NCI-H1694 treated with DMSO at 0.1 percent for 48 hours (cell line): ENCODE measurements at places on chromosomes 7 and 10.

DNA sequence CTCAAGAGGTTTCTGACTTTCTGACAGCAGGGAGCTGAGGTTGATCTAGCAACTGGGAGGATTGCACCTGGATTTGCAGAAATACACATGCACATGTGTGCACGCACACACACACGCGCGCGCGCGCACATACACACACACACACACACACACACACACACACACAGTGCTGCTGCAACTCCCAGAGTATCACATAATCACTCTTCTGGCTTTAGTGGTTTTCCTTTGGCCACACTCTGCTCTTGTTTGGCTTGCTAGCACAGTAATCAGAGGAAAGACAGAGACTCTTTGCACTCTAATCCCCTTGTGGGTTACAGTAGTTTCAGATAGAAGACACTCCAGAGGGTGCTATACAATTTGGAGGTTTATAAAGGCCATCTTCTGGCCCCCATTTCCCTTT, 705.0 kb downstream of the AUTS2 start:
- DNase-seq = no peak

GRCh38 chr7:23767514-23767913, 57.5 kb downstream of the STK31 start:
- no peak for DNase-seq

DNA sequence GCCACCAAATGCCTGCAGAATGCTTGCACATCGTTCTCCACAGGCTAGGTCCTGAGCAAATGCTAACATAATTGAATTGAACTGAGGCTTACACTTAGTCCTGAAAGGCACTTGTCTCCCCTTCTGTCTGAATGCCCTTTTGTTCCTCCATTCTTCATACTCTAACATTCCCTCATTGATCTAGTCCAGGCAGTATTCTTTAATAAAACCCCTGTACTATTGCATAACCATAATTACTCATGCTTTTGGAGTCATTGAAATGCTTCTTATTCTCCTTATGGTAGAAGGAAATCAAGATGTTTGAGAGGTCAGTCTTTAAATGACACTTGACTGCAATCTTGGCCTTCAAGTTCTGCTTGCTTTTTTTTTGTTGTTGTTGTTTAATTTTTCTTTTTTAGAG, 7.1 kb downstream of the PI4K2A start:
- DNase-seq = no peak

GRCh38 chr7:122448893-122449589, 144.5 kb upstream of the FEZF1 start:
- no peak for DNase-seq

GRCh38 chr7:78395298-78396036, 596.9 kb downstream of the PHTF2 start:
- DNase-seq = no peak

DNA sequence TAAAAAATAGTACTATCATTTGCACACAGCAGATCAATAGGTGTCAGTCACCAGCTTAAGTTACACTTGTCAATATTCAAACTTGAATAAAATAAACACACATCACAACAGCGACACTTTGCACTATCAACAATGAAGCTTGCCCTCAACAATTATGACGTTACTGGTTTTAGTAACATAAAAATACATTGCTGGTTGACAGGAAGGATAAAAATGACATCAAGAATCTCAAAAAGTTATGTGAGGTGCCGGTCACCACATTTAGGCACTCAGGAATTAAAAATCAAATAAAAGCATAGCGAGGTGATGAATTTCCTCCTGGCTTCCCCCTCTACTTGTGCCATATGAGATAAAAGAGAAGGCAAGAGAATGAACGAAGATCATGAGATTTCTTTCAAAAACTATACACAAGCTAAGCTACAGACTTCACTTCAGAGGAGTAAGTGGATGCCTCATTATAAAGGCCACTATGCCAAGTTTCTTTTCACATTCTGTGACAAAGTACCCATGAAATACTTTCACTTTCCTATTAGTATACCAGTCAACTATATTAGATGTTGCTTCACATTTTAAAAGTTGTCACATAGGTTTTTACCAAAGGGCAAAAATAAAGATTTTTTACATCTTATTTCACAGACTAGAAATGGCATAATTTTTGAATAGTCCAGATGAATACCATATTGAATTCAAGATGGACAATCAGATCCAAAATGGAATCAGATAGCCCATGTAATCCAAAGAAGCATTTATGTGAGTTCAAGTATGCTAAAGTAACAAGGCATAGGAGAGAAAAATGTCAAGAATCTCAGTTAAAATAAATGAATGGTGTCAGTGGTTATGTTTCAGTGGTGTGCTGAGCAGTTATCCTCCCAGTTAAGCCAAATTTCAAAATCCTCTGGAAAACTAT, 3.6 kb downstream of the CCDC71L start:
- DNase-seq = no peak

- DNase-seq = no peak
Measured at GRCh38 chr7:84013616-84014240, 180.9 kb downstream of the SEMA3A start.

DNA sequence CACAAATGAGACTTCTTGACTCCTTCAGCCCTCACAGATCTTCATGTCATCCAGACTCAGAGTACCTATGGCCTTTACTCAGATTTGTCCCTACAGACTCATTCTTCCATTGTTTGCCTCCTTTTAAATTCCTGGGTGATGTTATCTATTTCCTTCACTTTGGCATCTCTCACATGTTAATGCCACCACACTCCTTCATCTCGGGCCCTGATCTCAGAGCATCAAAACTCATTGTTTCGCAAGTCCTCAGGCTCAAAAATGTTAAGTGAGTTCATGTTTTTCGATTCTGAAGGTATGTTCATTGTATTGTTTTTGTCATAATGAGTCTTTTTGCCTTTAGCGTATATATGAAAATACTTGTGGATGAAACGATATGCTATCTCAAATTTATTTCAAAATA, 62.3 kb upstream of the AHR start:
- no peak for DNase-seq

GRCh38 chr10:7362471-7362870, 48.4 kb downstream of the SFMBT2 start:
- no peak for DNase-seq

- DNase-seq = peak; percentile 41
Measured at GRCh38 chr10:11782793-11783557, 40.2 kb upstream of the PROSER2 start.

- no peak for DNase-seq
Measured at GRCh38 chr7:66443946-66444345, 184.7 kb upstream of the KCTD7 start.
